ENCODE measurements at places on chromosomes 5 and 9.
A peak's percentile ranks its signal among the peaks of the same experiment; 100 is the strongest.

- DNase-seq = no peak
These were observed 1.2 kb upstream of the GPBP1 start for GRCh38 chr5:57172466-57173318.

DNA sequence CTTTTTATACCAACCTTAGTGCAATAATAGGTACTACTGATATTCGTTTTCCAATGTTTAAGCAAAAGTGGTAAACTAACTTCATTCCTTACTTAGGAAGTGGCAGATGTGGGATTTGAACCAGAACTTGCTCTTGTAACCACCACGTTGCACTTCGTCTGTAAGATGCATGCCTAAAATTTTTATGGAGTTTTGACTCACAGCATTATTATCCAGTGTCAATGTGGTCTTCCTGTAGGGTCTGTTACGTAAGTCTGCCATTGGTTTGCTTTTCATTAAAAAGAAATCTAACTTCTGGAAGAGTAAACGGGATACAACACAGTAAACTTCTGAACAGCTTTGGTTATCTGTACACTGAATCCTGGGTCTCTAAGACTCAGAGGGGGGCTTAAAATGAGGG lies 521.0 kb upstream of the WWC1 start:
- no peak for DNase-seq

DNA sequence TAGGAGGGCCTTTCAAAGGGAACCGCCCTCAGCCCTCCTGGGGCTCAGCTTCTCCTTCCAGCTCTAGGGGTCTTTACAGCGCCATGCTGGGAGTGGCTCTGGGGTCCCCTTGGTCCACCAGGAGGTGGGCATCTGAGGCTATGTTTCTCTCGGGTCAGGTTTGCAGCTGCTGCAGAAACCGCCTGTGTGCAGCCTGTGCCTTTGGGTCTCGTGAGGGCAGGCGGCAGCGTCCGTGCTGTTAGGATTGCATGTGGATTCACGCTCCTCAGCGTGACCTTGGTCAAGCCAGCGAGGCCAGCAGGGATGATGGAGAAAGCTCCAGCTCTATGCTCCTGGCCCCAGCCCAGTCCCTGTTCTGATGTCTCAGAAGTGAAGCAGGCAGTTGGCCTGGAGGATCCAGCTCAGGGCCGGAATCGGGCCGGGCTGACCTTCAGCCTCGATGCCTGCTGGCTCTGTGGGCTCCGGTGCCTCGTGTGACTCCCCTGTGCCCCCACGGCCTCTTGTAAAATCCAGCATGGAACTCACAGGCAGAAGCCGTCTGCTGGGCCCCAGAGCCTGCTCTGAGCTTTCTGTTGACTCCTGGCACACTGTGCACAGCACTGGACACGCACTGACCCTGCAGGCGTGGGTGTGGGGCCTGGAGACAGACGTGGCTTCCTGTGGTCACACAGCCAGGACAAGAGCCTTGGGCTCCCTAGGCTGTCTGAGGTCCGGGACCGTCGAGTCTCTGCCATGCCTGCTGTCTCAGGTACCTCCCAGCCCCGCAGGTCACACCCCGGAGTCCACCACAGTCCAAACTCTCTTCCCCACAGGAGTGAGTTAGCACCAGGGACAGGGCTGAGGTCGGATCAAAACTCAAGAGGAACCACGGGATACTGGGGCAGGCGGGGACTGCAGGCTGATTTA lies 54.3 kb downstream of the TRIP13 start:
- DNase-seq = no peak

DNA sequence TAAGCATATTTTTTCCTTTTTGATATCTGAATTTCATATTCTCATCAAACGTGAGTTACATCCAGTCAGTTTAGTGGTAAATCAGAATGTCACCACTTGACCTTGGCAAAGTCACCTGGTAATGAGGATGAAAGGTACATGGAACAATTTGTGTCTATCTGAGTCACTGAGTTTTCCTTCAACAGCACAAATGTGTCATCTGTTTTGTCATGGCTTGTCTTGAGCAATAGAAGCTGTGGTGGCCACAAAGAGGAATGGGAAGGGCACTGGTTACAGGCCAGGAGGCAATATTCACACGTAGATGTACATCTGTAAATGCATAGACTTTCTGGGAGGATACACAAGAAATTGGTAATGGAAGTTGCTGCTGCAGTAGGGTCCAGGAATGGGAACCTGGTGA lies 8.4 kb upstream of the ZNF474 start:
- DNase-seq = no peak

DNA sequence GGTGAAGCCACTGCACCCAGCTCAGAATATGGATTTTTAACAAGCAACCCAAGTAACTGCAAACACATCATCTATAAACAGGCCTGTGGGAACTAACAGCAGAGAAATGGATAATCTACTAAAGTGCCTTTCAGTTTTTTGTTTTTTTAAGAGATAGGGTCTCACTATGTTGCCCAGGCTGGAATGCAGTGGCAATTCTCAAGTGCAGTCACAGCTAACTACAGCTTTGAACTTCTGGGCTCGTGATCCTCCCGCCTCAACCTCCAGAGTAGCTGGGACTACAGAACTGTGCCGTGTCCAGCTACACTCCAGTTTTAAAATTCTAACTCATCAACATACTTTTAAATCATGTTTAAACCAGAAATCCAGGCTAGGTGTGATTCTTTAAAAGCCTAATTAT lies 11.9 kb downstream of the TUT7 start:
- DNase-seq = no peak

GRCh38 chr9:116686693-116687073 lies 422 bp upstream of the TRIM32 start:
- no peak for DNase-seq

DNA sequence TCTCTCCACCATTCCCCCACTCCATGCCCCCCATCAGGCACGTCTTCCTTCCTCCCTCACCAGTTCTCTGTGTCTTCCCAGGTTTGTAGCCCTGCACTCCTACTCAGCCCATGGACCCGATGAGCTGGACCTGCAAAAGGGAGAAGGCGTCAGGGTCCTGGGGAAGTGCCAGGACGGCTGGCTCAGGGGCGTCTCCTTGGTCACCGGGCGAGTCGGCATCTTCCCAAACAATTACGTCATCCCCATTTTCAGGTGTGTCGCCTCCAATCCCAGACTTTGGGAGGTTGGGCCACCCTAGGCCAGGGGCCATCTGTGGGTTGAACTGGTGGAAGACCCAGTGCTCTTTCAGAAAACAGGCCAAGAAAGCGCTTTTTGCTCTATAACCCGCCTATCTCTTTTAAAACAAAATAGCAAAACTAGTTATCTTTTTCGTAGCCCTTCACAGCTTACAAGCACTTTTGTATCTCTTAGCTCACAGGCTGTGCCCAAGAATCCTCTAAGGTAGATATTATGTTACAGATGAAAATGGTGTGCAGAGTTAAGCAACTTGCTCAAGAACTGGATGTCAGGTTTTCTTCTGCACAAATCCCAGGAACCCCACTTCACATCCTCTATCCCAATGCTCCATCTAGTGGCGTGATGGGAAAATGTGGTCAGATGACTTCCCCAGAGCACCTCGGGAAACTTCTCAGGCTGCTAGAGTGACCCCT lies 56.2 kb downstream of the PLAC8L1 start:
- DNase-seq = no peak

DNA sequence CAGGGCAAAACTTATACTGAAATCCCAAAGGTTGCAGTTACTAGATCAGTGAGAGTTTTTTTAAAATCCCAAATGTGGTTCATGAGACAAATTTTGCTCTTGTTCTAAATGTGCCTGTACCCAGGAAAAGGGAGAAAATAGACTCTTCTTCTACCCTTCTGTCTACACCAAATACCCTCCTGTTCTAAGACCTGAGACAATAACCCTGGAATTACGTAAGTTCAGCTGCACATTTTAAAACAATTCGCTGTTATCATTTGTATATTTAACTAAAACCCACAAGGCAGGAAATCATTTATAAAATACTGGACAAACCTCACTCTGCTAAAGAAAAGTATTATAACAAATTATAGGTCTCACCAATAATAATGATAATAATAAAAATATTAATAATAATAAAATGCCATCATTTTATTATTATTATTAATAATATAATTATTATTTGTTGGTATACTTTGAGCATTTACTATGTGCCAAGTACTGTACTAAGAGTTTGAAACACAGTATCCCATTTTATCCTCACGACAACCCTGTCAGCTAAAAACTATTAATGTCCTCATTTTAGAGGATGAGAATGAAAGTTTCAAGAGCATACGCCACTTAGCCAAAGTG lies 49.8 kb upstream of the AFAP1L1 start:
- DNase-seq = no peak

DNA sequence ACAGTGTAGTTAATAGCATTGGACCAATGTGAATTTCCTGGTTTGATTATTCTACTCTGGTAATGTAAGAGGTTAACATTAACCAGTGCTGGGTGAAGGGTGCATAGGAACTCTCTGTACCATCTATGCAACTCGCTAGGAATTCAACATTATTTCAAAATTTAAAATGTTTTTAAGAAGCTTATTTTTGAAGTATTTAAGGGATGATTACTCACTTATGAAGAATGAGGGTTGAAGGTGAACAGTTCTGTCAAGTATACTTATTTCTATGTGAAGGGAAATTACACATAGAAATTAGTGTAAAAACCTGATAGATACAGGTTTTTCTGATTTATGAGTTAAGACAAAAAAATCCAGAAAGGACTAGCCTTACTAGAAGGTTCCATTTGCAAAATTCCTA lies 165.8 kb downstream of the INSYN2B start:
- no peak for DNase-seq

GRCh38 chr5:74392711-74393351 lies 247.7 kb downstream of the ENC1 start:
- no peak for DNase-seq

DNA sequence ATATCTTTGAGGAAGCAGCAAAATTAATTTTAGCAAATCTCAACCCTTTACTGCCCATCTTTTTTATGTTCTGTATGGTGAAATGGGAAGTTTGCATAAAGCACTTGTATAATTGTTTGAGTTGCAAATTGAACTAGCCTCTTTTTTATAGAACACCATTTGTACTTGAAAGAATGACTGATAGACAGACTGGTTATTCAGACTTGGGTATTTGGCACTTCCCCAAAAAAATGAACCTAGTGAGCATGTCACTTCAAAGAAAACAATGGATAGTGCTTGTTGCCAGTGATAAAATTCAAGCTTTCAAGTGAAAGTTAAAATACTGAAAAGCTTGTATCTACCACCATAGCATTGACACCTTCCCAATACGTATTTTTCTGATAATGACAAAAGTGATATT lies 115.8 kb downstream of the ERCC6L2 start:
- DNase-seq = no peak

- no peak for DNase-seq
These were observed 77.7 kb upstream of the TUSC1 start for GRCh38 chr9:25755951-25756350.

DNA sequence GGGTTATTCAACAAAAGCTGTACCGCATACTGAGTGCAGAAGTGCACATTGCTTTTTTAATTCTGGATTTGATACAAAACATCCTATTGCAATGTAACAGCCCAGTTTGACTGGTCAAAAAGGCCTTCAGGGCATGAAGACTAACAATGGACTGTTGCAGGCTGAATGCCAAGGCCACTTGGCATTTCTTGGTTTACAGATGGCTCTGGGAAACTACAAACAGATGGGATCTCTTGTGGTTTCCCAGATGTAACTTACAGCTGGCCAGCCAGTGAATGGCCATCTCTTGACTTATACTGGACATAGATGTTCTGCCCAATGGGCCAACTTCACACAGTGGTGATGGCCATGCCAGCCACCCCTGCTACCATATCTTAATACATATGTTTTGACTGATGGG lies 36.8 kb downstream of the UGT3A2 start:
- DNase-seq = no peak

DNA sequence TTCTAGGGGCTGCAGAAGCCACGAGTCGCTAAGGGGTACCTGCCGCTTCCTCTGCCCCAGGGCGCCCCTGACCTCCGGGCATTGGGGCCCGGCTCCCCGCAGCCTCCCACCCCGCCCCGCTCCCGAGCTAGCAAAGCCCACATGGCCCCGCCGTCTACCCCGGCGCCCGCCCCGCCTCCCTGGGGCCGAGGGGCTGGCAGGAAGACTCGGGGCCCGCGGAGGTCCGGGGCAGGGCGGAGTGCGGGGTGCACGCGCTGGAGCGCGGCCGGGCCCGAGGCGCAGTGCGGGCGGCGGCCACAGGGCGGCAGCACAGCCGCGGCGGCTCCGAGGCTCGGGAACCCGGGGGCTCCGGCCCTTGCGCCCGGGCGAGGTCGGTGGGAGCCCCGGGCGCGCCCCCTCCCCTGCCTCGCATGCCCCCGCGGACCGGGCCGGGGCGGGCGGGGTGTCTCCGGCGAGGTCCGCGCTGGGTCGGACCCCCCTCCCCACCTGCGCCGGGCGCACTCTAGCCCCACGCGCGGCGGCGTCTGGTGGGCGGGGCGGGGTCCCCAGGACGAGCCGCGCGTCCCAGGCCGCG lies 6.7 kb downstream of the NRARP start:
- peak; percentile 74 for DNase-seq

GRCh38 chr5:157961176-157961575 lies 102.2 kb upstream of the CLINT1 start:
- DNase-seq = no peak

DNA sequence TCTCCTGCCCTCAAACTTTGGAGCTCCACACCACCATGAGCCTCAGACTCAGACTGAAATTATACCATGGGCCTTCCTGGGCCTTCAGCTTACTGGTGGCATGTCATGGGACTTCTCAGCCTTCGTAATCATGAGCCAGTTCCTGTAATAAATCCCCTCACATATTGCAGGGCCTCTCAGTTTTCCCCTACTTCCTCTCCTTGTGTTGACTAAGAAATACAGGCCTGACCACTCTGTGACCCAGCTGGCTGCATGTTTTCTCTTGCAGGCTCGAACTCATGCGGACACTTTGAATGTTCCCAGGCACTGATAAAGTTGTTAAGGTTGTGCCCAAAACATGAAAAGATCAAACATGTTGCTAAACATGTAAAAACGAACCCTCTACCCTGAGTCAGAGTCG lies 26.2 kb upstream of the SHC3 start:
- DNase-seq = no peak

- no peak for DNase-seq
These were observed 9.4 kb downstream of the SLC22A4 start for GRCh38 chr5:132303589-132303988.

DNA sequence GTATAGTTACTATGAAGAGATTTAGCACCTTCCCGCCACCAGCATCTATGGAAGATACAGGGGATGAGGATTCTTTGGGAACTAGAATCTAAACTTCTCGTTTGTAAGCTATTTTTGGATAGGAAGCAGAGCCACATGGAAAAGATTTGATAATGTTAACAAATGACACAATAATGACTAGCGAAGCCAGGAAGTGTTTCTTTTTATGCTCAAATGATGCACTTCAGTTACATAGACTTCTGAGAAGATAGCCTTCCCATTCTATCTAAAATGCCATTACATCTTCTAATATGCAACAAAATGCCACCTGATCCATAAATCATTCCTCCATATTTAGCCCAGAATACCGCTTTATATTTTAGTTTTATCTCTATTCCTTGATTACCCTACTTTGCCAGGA lies 17.0 kb upstream of the TNC start:
- DNase-seq = no peak

DNA sequence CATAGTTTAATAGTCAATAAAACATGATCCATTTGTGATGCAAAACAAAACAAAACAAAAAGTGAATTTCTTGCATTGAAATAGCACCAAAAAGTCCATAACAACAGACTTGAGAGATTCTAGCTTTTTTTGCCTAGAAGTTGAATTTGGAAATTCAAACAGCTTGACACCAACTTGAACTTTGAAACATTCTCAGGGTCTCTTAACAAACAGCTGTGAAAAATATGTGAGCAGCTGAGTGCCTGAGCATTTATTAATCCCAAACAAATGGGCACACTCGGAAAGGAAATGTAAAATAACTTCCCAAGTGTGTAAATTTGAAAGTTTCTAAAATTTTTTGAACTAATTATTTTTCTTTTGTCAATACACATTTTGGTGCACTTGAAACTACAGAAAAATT lies 56.0 kb upstream of the HMHB1 start:
- DNase-seq = no peak

- no peak for DNase-seq
These were observed 22.3 kb upstream of the ALDH1B1 start for GRCh38 chr9:38370176-38370575.

Data from activated CD4-positive, CD25-positive, alpha-beta regulatory T cell treated with anti-CD3 and anti-CD28 coated beads, Interleukin-2, amount 50 U/mL, for 72 hours (primary cell).